Smooth muscle cell of the brain vasculature (primary cell): ENCODE measurements at places on chromosomes 12 and 14.

DNA sequence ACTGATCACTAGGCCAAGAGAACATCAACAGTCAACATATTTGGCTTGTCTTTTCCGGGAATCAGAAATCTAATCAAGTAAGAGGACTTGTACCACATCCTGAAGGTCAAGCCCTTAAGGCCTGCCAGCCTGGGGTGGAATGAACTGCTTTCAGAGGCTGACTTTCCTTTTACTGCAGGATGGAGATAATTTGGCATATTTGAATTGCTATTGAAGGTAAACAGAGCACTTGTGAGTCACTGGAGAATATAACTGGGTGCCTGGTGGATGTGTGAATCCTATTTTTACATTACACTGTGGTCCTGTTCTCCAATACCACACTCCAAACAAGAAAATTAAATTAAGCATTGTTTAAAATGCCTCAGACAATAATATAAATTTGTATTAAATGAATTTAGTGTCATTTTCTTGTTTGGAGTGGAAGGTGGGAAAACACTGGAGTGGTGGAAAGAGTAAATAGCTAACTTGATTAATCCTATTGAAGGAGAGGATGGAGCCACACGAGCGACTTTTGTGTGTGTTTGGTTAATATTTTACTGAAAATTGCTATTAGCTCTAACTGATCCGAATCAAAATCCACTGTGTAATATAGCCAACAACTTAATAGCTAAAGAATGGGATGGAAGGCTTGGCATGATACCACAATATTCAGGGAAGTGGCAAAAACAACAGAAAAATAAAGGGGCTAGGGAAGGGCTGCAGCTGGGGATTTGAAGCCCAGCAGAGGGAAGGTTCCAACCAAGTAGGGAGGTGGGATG, 89.4 kb downstream of the OTX2 start:
- no peak for DNase-seq

DNA sequence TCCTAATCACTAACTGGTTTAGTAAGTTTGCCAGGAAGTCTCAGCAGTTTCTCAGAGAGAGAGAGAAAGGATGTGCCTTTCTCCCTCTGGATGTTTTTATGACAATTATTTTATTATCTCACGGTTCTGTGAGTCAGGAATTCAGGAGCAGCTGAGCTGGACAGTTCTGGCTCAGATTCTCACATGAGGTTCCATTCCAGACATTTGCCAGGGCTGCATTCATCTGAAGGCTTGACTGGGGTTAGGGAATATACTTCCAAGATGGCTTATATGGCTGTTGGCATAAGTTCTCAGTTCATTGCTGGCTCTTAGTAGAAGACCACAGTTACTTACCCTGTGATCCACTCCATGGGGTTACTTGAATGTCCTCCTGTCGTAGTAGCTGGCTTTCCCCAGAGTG, 101.2 kb upstream of the ATF7IP start:
- DNase-seq = no peak

GRCh38 chr14:105419195-105420091, at the start of gene MTA1:
MTA1 (plus strand) TSS chr14:105419827; CDS start chr14:105420036, 209 bp downstream.
- DNase-seq = no peak

GRCh38 chr12:48366131-48366530, 15.4 kb upstream of the ZNF641 start:
- no peak for DNase-seq

- DNase-seq = no peak
Measured at GRCh38 chr14:32379447-32379846, 50.3 kb downstream of the AKAP6 start.

DNA sequence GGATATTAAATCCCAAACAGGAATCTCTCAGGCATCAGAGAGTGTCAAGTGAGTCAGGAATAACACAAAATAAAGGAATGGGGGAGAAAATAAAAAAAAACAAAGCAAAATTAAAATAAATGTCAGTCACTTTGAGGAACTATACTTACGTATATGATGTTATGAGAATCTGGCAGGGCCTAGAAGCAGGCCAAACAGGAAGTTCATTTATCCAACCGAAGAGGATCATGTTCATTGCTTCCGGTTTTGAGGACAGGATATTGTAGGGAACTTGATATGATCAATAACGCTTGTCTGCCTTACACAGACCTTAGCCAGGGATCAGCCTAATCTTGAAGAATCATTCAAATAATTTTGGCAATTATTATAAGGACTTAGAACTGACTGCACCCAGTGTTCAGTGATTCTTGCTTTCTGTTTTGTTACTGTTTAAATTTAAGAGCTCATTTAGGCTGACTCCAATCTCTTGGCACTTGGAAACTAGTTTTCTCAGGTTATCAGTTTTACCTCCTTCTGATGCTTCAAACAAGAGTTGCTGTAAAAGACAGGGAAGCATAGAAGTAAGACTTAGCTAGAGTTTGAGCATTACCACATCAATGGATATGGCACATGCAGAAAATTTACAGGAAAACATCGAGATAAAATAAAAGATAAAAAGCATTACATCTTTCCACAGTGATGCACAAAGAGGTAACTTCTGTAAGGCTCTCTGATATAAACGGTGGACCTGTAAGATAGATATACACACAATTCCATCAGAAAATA, 53.4 kb downstream of the ZFC3H1 start:
- no peak for DNase-seq

GRCh38 chr14:68932686-68933085, 46.4 kb downstream of the ACTN1 start:
- no peak for DNase-seq

DNA sequence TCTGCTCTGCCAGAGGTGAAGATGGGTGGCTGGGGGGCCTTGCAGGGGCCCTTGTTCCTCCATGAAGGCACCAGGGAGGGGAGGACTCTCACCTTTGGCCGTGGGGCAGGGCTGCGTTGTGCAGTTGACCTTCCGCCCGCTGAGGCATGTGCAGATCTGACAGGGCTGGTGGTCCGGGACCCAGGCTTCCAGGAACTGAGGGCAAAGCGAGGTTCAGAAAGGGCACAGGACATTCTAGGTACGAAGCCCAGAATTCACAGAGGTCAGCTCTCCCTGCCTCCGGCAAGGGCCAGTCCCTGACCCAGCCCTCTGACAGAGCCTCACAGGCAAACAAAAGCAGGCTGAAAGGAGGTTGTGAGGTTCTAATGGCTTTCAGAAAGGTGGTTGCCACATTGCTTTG, 40.4 kb upstream of the ANO2 start:
- DNase-seq = no peak

- DNase-seq = no peak
Measured at GRCh38 chr12:100208834-100209233, 8.2 kb downstream of the ACTR6 start.

DNA sequence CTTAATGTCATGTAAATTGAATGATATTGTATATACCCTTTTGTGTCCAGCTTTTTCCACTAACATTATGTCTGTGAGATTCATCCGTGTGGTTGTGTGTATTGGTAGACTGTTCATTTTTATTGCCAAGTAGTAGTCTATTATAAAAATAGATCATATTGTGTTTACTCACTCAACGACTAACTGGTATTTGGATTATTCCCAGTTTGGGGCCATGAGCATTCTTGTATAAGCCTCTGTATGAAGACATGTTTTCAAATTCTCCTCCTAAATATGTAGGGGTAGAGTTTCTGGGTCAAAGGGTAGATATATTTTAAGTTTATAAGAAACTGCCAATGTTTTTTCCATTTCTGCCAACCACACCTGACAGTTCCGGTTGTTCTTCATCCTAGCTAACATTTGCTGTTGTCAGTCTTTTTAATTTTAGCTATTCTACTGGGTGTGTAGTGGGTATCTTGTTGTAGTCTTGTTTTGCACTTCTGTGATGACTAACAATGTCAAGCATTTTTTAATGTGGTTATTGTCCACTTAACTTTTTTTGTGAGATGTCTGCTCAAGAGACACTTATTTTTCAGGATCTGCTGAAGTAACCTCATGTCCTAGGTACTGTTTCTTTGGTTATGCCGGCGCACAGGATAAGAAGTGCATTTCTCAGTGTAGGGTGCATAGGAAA, 93.2 kb downstream of the DACT1 start:
- DNase-seq = no peak

DNA sequence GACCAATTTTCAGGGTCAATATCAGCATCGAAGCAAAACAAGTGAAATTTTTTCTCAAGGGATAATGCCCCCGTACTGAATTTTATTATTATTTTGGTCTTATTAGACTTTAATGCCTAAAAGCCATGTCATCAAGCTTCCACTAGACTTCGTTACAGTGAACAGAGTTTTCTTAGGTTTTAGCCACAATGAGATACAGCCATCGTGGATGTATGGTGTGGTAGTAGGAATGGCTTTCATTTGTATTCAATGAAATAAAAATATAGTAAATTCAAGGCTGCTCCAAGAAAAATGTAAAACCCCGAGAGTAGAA, 11.7 kb downstream of the TAOK3 start:
- no peak for DNase-seq

DNA sequence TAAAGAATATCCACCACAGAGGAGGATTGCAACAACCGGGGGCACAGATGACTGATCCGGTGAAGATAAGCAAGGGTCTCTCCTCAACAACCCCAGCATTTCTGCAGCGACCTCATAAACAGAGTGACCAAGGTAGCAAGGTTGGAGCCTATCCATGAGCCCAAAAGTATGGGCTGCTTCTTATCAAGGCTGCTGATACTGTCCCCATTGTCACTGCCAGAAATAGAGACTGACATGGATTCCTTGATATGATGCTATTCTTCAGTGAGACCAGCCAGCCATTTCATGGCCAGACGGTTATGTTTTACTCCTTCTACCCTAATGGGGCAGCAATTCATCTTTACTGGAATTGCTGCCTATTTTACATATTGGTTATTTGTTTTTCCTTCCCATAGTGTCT, 61.9 kb upstream of the ARHGAP5 start:
- DNase-seq = no peak

- DNase-seq = no peak
Measured at GRCh38 chr12:110858848-110859247, 12.1 kb downstream of the CCDC63 start.

DNA sequence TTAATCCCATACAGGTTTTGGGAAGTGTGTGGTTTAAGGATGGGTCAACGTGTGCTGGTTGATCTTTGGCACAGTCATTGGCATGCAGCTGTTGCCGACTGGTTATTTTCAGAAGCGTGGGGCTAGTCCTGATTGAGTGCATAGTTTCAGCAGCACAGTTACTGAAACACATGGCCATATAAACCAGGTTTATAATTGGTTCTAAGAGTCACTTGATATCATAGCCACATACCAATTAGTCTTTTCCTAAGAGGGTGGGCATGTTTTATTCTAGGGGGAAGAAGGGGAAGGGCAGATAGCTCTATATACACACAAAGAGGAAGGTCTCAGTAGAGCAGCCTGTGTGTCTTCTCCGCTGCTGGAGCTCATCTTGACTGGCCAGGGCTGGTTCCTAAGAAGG, 11.0 kb upstream of the RPS6KL1 start:
- DNase-seq = no peak

DNA sequence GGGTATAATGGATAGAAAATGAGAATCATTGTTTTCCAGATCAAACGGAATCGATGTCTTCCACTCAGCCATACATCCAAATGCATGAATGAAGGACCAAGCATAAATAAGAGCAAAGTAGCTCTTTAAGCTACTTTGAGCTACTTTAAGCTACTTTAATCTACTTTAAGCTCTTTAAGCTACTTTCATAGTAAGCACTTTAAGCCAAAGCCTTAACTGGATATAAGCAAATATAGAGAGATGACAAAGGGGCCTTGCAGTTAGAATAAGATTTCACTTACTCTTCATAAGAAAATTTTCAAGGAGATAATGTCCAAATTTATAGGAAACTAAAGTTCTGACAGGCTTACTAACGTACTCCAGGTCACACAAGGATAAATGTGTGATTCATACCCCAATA, 355.6 kb upstream of the KITLG start:
- no peak for DNase-seq

DNA sequence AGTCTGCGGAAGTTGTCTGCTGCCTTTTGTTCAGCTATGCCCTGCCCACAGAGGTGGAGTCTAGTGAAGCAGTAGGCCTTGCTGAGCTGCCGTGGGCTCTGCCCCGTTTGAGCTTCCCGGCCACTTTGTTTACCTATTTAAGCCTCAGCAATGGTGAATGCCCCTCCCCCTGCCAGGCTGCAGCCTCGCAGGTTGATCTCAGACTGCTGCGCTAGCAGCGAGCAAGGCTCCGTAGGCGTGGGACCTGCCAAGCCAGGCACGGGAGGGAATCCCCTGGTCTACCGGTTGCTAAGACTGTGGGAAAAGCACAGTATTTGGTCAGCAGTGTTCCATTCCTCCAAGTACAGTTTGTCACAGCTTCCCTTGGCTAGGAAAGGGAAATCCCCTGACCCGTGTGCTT, 143.6 kb downstream of the DYRK2 start:
- DNase-seq = no peak

DNA sequence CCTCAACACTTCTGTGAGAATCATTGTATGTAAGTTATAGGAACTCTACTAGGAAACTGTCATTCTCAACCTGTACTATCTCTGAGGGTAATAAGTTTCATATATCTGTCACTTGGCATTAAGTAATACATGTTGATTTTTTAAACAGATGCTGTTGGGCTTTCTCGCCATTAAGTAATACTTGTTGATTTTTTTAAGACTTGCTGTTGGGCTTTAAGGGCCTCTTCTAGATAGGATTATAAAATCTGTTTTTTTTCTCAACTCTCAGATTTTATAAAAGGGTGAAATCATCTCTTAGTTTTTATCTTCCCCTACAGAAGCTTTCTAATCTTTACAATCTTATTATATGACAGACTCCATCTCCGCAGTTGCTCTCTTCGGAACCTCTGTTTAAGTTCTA, 5.6 kb downstream of the WASHC4 start:
- no peak for DNase-seq

DNA sequence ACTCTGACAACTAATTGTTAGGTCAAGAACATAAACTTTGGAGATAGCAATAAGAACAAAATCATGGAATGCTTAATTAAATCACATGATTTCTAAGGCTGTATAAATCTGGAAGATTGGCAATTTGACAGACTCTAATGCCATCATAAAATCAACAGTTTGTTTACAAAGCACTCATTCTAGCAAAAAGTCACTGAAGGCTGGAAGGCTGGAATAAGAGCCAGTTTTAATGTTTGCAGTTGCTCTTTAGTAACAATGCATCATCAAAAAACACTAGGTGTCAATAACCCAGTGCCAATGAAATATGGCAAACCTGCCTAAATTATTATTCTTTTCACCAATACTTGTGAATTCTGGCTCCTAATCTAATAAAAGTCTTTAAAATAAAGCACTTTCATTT, 65.0 kb downstream of the NUMB start:
- DNase-seq = no peak

- no peak for DNase-seq
Measured at GRCh38 chr12:89091293-89091841, 260.9 kb downstream of the DUSP6 start.

DNA sequence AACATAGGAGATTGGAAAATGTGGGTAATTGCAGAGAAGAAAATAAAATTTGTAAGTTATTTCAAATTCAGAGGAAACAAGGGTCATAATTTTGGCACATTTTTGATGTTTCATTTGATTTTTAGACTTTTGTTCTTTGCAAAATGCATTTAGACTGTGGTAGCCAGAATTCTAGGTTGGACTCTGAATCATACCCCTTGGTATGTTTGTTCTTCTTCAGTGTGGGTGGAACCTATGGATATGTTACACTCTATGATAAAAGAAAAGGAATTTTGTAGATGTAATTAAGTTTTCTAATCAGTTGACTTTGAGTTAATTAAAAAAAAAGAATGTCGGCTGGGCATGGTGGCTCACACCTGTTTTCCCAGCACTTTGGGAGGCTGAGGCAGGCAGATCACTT, 827.0 kb downstream of the AACS start:
- DNase-seq = no peak

- DNase-seq = no peak
Measured at GRCh38 chr12:31005256-31005943, 68.3 kb upstream of the DDX11 start.
